RWPE2 (cell line): ENCODE measurements at places on chromosomes 6 and 20.

DNA sequence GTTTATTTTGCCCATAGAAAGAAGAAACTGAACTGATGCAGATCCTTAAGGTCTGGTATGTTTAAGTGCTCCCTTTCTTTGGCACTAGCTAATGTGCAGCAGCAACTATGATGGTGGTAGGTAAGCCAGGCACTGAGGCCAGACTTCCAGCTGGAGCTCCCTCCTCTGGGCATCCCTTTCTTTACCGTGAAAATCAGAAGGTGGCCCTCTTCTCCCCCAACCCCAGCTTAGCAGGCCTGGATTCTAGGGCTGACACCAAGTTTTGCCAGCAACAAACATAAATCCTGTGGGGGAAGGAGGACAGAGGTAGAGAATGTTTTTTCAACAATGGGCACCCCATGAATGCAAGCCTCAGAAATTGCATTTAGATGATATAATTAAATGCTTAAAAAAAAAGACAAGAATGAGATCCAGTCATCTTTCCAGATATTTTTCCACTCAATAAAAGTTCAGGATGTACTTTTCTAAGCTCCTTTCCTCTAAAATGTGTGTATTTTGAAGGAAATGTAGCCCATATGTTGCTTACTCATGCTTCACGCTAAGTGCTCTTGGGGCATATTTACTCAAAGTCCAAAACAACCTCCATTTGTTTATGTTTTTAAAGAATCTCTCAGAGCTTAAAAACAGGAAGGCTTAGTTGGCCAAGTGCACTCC is 123.9 kb upstream of the NXT1 start:
- no peaks in the 10 kb centered on the region for H3K27me3 ChIP-seq
- no peak overlapping the region for H3K27ac ChIP-seq
- peaks cover 8% of the 10 kb centered on the region for H3K4me1 ChIP-seq

DNA sequence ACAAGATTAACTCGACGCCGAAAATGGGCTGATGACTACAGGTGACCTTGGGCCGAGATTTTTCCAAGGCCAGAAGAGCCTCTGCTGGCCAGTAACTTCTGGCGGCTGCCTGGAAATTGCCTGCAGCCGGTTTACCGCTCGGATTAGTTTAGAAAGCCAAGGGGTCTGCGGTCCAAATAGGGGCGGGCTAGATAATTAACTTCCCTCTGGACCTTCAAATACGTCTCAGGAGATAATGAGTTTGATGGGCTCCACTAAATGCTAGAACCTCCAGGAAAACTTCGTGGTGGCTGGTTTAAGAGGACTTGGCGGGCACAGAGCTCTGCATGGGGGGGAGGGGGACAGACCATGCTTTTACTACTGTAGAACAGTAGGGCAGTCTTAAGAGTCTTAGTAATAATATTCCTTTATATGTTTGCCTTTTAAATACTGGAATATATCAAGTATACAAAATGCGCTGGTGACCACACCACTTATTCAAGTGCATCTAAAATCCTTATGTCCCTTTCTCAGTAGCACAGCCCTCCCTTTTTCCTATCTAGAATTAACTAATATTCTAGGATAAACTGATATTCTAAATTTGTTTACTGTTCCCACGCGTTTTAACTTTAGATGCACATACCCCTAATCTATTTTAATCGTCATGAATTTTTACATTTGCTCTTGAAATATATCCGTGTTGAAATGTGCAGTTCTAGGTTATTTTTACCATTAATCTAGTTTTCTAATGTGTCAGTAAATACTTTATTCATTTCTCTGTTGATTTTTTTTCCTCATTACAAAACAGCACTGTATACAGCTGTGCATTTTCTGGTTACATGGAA is 107.5 kb upstream of the PRSS16 start:
- H3K4me3 ChIP-seq: no peak overlapping the region
- H3K27me3 ChIP-seq: no peaks in the 10 kb centered on the region
- no peaks in the 10 kb centered on the region; the same call in 1 of the 2 replicates for H3K36me3 ChIP-seq
- no peak for DNase-seq

DNA sequence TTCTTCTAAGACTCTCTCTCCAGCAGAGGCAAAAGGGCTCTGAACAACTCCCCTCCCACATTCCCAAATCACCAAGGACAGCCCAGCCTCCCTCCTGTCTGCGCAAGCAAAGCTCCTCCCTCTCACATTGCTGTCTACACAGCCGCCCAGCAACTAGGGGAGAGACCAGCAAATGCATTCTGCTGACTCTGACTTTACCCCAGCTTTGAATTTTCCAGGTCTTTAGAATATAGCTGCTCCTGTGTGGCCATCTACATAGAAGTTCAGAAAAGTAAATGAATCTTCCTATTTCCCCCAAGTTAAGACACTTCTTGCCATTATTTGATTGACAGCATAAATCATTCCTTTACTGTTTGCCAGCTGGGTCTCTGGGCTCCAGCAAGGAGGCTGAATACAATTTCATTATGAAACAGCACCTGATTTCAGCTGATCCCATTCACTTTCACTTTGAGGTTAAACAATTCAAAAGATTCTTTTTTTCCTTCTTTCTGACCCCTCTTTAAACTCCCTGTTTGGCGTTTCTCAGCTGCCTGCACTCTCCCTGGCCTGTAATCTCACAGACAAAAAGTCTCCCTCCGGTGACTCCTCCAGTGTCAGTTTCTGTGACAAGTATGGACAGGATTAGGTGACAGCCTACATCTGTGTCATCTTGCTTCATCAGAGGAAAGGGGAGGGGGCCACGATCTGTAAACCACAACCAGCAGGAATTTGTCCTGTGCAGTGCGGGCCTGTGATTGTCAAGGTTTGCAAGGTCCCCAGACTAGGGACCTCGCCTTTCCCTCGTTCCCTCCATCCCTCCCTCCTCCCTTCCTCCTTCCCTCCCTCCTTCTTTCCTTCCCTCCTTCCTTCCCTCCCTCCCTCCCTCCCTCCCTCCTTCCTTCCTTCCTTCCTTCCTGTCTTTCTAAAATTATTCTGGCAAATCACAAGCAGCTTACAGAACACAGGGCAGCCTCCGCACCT is 205.6 kb upstream of the RIN2 start:
- no peaks in the 10 kb centered on the region for H3K27me3 ChIP-seq
- no peak overlapping the region for H3K27ac ChIP-seq
- no peak for DNase-seq
- H3K4me3 ChIP-seq: no peak overlapping the region

- no peaks in the 10 kb centered on the region for H3K4me1 ChIP-seq
- no peaks in the 10 kb centered on the region for H3K36me3 ChIP-seq
- no peak overlapping the region for H3K27ac ChIP-seq
- no peak for DNase-seq
- H3K27me3 ChIP-seq: peaks cover 100% of the 10 kb centered on the region
Measured at GRCh38 chr6:99603421-99604165, 3.0 kb upstream of the PRDM13 start.

DNA sequence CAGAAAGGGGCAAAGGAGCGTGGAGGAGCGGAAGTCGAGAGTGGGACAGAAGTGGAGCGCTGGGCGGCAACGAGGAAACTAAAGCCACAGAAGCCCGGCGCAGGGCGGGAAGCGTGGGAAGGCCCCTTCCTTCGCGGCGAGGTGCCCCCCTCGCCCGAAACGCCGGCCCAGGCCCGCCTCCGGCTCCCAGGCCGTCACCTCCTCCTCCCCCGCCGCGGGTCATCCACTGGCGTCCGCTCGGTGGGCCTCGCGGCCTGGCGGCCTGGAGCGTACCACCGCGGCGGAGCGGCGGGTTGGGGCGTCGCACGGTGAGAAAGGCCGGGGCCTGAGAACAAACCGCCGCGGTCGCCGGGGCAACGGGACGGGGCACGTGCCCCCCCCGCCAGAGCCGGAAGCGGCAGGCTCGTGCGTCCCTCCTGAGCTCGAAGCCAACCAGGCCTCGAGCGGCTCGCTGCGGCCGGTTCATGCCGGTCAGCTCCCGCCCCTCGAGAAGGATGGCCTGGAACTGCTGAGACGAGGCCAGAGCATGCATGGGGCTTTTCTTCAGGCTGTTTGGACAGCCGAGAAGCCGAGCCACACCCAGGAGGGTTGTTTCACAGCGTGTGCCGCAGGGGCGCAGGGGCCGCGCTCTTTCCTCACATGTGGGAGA is at the start of gene TCP11:
Gene TCP11, minus strand, starts transcription at position 333 of the 649 bp plus-strand sequence. CDS start 469 bp downstream, outside the sequence.
- H3K27ac ChIP-seq: no peak within 1 kb of the TSS
- no peak within 1 kb of the TSS for H3K4me3 ChIP-seq
- no peaks in the 10 kb centered on the region for H3K4me1 ChIP-seq
- no peaks in the 10 kb centered on the region for H3K27me3 ChIP-seq
- DNase-seq: peak; percentile 53
- H3K36me3 ChIP-seq: no peaks in the 10 kb centered on the region

DNA sequence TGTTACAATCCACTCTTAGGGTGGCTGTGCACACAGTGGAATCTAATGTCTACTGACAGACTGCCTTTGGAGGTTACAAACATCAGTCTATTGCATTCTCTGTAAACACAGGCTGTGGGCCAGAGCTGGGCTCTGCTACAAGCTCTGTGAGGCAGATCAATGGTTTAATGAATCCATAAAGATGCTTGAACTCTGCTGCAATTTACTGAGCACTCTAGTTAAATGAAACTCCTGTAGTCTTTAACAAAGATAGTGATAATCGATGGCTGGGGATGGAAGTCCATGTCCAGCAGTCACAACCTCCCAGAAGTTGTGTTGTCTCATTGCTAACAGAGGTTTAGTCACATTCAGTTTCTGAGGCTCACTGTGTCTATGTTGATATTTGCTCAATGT is 50.5 kb downstream of the SOBP start:
- H3K27ac ChIP-seq: no peak overlapping the region
- H3K36me3 ChIP-seq: no peaks in the 10 kb centered on the region

DNA sequence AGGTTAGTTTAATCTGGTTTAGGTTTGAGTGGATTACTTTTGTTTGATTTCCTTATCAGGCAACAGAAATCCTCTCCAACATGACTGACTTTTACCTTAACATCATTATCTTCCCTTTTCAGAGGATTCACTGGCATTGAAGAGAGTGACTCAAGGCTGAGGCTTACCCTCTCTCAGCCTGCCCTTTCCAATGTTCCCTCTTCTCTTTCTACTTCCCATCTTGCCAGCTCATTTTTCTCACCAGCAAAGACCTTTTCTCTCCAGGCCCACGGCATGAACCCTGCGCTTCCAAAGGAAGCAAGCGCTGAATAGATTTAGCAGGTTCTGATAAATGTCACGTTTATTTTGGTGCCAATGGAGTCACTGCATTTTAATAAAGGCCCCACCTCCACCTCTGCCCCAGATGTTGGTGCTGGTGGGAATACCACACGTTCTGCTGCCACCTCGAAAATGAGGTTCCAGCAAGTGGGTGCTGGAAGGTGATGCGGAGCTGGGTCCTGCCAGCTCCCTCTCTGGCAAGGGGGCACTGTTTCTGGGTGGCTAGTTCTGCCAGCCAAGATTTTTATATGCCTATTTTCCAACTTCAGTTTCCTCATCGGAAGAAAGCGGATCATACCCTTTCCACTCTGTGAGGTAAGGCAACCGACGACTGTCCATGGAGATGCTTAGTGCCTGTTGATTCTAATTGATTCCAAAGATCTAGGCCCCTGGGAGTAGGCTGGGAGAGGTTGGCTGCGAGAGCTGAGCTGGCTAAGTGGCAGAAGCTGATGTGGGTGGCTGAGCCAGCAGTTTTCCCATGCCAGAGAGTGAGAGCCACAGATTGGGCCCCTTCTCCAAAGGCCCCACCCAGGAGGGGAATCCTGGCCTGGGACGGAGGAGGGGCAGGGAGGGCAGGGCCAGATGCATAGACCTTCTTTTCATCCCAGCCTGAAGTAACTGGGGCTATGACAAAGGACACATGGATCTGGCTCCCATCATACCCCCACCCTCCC is 87.7 kb upstream of the MAFB start:
- no peaks in the 10 kb centered on the region for H3K36me3 ChIP-seq
- H3K4me1 ChIP-seq: no peaks in the 10 kb centered on the region
- DNase-seq: no peak
- no peak overlapping the region for H3K4me3 ChIP-seq
- no peak overlapping the region for H3K27ac ChIP-seq

- no peaks in the 10 kb centered on the region for H3K36me3 ChIP-seq
- H3K4me3 ChIP-seq: no peak overlapping the region
- DNase-seq: no peak
- H3K27ac ChIP-seq: no peak overlapping the region
- no peaks in the 10 kb centered on the region for H3K4me1 ChIP-seq
Measured at GRCh38 chr6:1903780-1904465, 294.2 kb downstream of the FOXC1 start.
